Activated naive CD8-positive, alpha-beta T cell treated with anti-CD3 and anti-CD28 coated beads, Interleukin-2, amount 50 U/mL, for 16 hours (primary cell): ENCODE measurements at places on chromosomes 6 and 20.

DNA sequence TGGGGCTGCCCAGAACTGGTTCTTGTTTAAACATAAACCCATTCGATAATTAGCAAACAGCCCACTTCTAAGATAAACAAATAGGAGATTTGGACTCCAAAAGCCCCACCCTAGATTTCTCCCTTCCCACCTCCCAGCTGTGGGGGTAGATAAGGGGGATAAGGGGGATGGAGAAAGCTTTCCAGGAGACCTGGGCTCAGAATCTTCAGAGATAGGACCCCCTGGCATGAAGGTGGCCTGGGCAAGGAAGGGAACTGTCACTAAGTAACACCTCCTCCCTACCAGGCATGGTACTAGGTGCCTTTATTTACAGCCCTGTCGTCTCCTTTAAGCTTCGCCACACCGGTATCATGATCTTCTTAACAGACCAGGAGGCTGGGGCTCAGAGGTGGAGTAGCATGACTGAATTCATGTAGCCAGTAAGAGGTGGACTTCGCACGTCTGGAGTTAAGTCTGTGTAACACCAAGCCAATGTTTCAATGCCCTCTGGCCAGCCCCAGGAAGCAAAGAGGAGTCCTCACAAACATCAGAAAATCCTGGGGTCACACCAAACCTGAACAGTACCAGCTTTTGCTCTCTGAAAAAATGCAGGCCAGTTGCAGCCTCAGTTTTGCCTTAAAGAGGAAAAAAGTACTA lies 4.6 kb downstream of the SDC4 start:
- no peak for DNase-seq

- DNase-seq = no peak
These were observed 5.4 kb downstream of the FBXL4 start for GRCh38 chr6:98942263-98942803.

- DNase-seq = no peak
These were observed 20.1 kb downstream of the ECT2L start for GRCh38 chr6:138815797-138816528.

- no peak for DNase-seq
These were observed 126.5 kb upstream of the CDYL start for GRCh38 chr6:4649728-4650127.

DNA sequence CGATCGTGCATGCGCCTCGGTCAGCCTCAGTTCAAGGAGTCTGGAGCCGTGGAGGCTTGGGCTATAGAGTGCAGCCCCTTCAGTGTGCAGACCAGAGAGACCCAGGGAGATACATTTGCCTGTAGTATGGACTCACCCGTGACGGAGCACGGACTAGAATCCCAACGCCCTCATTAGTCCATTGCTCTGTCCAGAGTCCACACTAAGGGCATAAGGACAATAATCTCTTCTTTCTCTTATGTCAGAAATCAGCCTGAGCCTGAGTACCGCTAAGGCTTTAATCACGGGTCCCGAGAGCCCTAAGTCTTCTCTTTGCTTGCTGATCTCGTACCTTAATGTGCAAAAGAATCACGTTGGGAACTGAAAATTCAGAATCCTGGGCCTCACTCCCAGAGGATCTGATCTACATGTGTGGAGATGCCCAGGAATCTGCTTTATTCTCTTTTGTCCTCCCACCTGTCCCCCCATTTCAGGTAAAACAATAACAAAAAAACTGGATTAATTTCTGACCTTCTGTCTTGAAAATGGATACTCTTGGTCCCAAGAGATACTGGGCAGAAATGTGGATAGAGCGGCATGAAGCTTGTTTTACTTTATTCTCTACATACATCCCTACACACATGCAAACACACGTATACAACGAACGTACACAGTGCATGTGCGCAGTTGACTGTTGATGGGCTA lies 671 bp downstream of the BPHL start:
- no peak for DNase-seq

GRCh38 chr20:59632541-59633113 lies 28.3 kb downstream of the PHACTR3 start:
- DNase-seq = no peak

DNA sequence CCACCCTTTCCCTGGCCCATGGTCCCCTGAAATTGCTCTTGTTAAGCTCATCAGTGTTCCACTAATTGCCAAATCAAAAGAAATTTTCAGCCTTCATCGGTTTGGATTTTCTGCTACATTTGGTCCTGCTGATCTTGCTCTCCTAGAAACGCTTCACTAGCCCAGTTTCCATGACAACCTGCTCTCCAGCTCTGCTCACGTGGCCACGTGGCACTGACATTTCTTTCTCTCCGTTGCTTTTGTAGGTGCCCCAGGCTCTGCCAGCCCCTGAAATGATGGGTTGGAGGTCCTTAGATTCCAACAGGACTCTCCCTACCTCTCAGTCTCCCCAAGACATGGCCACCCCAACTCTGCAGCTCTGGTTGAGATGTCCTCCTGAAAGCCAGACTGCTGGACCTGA lies 45.8 kb upstream of the NNAT start:
- DNase-seq = no peak

- no peak for DNase-seq
These were observed 145.8 kb downstream of the PLCB4 start for GRCh38 chr20:9214685-9215084.

GRCh38 chr6:105600336-105601260 lies 197.7 kb upstream of the PREP start:
- no peak for DNase-seq

DNA sequence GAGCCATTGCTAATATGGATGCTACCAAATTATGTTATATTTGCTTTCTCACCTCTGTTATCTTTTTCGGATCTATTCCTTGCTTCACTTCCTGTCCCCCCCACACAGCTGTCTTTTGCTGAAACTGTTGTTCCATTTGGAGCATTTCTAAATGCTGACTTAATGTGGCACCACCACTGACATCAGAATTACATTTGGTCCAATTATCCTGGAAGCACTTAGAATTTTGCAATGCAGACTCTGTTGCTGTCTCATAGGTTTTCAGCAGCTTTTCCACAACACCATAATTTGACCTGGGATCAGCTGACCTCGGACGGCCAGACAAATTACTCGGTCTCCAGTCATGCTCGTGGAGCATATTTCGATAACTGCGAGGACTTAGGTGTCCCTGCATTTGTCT lies 12.8 kb downstream of the KIAA0408 start:
- DNase-seq = no peak

DNA sequence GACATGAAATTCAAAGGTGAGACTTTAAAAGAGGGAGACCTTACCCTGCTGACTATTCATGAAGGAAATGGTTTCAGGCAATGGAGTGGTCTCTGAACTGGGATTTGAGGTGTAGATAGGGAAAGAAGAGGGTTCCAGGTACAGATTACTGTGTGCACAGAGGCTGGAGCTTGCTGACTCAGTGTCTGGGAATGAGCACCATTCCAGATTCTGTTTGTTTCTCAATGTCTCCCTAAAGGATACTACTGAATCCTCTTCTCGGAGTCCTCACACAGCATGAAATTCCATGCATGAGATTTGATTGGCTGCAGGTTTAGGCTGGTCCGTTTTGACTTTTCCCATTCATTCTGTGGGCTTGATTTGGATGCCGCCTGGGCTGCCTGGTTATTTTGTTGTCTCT lies 49.0 kb downstream of the PPP1R14C start:
- DNase-seq = no peak

DNA sequence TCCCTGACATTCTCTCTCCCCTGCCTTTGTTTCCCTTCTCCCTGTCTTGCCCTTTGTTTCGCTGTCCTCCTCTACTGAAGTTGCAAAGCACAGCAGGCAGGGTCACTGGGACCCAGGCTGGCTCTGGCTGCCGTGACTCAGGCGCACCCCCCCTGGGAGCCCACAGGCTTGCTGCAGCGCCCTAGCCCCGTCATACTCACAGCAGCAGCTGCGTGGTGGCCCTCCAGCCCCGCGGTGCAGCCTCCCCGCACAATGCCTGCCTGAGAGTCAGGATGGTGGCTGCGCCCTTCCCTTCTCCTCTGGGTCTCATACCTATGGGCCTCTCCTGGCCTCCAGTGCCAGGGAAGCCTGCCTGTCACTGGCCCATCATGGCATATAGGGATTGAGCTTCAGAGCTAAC lies 41.7 kb downstream of the TXNDC5 start:
- DNase-seq = no peak

- no peak for DNase-seq
These were observed at the start of gene BMP2 for GRCh38 chr20:6767536-6768227. Gene BMP2, plus strand, starts transcription at chr20:6767686. Its CDS starts 2,441 bp downstream, at chr20:6770127.

DNA sequence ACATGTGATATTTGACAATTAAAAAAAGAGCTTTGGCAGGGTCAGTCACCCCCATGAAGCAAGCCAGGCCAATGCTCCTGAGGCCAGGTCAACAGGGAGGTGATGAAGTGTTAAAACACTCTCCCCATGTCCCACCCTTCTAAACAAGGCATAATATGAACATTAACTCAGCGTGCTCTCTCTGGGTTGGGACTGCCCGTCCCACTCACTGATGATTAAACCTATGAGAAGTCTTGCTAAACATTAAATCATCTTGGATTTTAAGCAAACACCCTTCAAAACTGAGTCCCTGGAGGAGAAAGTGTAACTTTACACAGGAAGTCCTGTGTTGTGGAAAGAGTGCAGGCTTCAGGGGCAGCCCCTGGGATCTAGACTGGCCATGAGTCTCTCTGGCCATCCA lies 558.5 kb downstream of the CD83 start:
- DNase-seq = no peak

- no peak for DNase-seq
These were observed 4.1 kb upstream of the TFAP2C start for GRCh38 chr20:56624786-56625681.

DNA sequence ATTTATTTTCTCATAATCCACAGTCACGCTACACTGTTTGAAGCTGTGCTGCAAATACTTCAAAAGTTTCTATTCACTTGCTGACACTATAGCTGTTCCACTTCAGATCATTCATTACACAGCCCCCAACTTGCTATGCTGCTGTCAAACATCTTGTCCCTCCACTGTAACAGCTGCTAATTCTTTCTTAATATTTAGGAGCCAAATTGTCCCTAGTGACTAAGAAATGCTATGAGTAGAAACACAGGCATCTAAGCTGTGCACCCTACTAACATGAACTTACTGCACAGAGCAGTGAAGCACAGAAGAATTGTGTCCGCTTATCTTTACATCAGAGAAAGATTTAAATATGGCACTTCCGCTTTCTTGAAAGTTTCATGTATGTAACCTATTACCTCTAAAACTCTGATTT lies 91.3 kb downstream of the PDE10A start:
- DNase-seq = no peak

DNA sequence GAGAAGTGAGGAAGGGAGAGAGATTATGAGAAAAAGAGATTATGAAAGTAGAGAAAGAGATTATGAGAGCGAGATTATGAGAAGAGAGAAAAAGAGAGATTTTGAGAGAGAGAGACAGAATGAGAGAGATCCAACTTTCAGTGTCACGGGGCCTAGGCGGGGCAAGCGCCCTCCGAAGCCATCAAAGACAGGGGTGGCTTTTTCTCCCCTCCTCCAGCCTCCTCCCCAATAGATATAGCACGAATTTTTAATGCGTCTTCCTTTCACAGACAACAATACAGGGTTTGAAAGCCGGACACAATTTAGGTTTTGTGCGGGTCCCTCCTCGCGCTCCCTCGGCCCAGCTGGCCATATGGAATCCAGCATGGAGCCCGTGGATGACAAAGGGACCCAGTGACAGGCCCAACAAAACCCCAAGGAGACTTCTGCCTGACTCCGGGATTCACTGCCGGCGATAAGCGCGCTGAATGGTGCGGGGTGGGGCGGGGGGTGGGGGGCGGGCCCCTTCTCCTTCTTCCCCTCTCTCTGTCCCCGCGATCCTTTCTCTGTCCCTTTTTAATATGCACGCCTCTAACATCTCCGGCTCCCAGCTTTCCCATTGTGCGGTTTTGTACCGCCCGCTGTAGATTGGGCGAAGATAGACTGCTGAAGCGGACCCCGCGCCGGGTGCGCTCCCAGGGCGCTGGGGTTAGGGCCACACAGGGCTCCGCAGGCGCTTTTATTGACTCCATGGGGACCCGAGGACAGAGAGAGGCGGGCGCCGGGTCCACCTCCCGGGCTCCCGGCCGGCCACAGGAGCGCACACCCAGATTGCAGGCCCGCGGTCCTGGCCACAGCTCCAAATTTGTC lies 5.4 kb downstream of the NKX2-2 start:
- DNase-seq = no peak

DNA sequence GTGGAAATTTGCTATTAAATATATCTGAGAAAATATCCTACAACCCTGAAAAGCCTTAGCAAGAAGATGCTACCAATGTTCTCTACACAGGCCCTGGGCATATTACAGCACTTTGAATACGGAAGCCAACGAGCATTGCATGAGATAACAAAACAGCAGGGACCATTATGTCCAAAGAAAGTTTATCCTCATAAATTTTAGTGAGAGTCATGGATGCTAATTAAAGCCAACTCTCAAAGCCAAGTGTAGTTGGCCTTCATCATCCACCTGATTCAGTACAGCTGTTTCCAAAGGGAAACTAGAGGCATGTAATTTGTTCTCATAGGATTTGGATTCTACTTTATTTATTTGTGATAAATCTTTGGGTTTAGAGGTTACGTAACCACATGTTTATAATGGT lies 564.8 kb downstream of the RFPL4B start:
- DNase-seq = no peak

GRCh38 chr6:90934966-90935365 lies 348.1 kb upstream of the MAP3K7 start:
- DNase-seq = no peak

DNA sequence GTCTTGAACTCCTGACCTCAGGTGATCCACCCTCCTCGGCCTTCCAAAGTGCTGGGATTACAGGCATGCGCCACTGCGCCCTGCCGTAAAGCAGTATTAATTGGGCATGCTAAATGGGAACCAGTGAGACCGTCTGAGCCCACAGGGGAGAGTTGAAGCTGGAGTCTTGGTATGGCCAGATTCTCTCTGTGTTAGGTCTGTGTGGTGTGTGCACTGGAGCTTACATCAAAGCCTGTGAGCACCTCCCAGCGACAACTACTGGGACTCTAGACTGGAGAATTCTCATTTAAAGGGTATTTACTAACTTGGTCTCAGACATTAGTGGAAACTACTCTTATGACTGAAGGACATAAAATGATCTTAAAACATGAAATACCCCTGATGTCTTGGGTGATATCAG lies 8.5 kb upstream of the SLC22A2 start:
- DNase-seq = no peak

- no peak for DNase-seq
These were observed 346.3 kb downstream of the BMP2 start for GRCh38 chr20:7113577-7114466.

DNA sequence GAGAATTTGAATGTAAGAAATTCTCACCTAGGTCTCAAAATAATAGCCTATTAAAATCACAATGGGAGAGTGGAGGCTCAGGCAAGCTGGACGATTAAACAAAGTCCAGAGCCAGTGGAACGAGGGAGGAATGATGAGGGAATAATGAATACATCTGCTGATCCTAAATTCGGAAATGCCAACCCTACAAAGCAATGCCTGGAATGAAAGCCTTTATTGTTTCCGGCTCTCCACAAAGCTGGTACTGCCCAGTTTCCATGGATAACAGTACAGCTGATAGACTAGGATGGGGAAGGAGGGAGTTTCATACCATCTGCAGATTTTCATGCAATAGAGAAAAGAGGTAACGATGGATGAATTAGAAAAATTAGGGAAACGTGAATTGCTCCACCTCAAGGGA lies 356.1 kb downstream of the CBLN4 start:
- DNase-seq = no peak

- no peak for DNase-seq
These were observed 4.8 kb downstream of the FBXO30 start for GRCh38 chr6:145809785-145810184.
